ENCODE measurements at places on chromosomes 11 and 22.

- DNase-seq: peak; percentile 48
Measured at GRCh38 chr11:68212421-68213134, 518 bp downstream of the KMT5B start.

- DNase-seq: peak; percentile 86
Measured at GRCh38 chr11:118715837-118716260, 36.4 kb upstream of the TREH start.

- DNase-seq: no peak
Measured at GRCh38 chr11:97815667-97816066, 1205.1 kb upstream of the CNTN5 start.

- no peak for DNase-seq
Measured at GRCh38 chr11:47732271-47732670, 17.1 kb upstream of the AGBL2 start.

GRCh38 chr11:64876229-64876750, 2.1 kb downstream of the EHD1 start:
- DNase-seq: no peak

GRCh38 chr22:36946421-36947158, 33.2 kb downstream of the CSF2RB start:
- no peak for DNase-seq

DNA sequence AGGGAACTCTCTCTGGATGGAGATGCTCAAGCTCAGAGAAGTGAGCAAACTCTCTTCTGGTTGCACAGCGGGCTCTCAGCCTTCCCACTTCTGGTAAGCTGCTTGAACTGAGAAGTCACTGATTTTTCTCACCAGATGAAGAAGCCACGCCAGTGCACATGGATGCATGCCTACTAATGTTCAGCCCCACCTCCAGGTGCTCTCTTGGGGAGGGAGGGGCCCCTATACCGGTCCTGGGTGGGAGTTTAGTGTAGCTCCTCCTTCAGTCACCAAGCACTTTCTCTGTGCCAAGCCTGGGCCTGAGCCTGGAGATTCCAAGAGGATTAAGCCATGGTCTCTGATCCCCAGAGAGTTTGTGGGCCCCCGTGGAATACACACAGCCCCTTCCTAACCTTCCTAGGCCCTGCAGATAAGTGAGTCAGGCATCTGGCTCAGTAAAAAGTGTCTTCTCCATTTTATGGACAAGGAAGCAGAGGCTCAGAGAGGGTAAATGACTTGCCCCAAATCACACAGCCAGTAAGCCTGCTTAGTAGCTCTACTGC, 142.2 kb downstream of the ST3GAL4 start:
- DNase-seq: no peak
